ENCODE measurements at places on chromosomes 7 and 10. TPM values are rescaled to one million over a fixed set of nuclear protein-coding genes. Genes with fewer than 3 reads are reported as not detected.

GRCh38 chr10:86957471-86958115 is at the start of gene MMRN2:
MMRN2 (minus strand) TSS chr10:86957615; CDS start chr10:86957541, 74 bp downstream.
- ATAC-seq, result no peak

GRCh38 chr10:60623627-60624026 is 154.7 kb upstream of the CDK1 start:
- ATAC-seq, result no peak

- peak; percentile 75 for ATAC-seq
Measured at GRCh38 chr7:111083413-111083812, 7.5 kb upstream of the LRRN3 start.

DNA sequence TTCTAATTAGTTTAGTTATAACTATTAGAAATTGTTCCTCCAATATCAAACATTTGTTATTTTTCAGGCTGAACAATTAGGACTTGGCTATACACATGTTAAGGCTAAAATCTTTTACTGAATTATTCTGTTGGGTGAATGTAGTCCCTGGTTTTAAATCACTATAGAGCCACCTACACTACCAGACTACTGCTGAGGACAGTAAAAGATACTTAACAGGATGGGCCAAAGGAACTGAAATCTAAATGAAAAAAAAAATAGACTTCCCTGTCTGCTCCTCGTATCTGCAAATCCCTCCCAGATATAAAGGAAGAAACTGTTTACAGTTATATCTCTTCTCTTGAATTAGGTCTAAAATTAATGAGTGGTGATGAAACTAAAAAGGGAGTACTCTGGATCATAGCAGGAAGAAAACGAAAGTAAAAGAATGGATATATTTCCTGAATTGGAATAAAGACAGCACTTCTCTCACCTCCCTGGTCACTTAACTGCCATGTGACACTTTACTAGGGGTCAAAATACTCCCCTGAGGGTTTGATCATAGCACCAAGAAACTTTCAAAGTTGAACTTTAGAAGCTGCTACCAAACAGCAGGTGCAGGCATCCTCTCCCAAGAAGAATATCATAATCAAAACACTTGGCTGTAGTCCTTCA is 12.7 kb downstream of the FBXW4 start:
- ATAC-seq, result no peak

DNA sequence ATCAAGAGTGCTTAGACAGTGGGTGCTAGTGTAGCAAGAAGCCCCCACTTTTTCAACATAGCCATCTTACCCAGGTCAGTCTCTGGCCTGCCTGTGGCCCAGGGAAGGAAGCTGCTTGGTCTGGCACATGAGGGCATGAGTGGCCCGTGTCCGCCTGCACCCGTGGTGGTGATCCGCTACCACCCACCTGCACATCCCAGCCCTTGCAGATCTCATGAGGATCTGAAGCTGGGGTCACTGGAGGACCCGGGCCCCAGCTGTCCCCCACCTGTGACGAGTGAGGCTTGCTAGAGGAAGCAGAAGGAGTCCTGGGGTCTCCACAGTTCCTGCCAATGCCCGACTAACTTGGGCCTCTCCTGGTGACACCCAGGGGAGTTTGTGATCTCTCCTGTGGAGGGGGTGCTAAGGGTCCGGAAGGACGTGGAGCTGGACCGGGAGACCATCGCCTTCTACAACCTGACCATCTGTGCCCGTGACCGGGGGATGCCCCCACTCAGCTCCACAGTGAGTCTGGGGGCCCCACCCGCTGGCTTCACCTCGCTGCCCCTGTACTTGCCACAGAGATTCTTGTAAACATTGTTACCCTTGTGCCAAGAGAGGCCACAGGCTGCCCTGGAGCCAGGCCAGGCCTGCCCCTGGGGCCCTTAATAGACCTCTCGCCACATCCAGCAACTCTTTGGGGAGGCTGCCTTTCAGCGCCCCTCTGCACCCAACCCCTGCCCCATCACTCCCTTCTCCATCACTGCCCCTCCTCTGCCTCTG is 10.8 kb upstream of the VSIR start:
- no peak for ATAC-seq

DNA sequence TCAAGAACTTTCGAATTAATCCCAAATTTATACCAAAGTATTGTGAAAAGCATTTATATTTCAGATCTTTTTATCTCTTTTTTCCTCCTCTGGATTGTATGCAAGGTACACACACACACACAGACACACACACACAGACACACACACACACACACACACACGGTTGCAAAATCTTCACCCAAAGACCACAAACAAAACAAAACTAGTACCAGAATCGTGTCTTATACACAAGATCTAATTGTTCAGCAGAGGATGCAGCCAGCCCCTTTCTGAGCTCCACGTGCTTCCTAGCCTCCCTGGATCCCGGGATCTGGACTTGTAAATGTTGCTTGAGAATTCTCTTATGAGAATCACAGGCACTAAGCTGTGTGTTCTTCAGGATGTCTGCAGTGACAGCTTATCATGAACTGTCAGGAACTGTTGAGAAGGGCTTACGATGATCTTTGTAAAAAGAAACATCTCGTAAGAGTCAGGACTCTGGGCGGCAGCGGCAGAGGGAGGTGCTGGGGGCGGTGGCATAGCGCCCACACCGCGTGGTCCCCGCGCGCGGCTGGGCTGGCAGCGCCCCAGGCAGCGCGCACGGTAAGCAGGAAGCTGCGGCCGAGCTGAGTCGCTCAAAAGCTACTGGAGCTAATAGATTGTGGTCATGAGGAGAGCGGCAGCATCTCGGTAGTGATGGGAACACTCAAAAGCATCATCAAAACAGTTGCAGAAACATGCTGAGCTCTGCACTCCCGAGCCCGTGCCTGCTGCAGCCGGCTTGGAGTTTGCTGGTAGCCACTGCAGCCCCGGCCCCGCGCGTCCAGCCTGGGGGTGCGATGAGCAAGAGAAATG is 277.6 kb downstream of the GATA3 start:
- peak; percentile 98 for ATAC-seq

TAC1 gene
- total RNA-seq, result not detected
